PC-9 (cell line): ENCODE measurements at places on chromosomes 3 and 15.
A peak's percentile ranks its signal among the peaks of the same experiment; 100 is the strongest.

DNA sequence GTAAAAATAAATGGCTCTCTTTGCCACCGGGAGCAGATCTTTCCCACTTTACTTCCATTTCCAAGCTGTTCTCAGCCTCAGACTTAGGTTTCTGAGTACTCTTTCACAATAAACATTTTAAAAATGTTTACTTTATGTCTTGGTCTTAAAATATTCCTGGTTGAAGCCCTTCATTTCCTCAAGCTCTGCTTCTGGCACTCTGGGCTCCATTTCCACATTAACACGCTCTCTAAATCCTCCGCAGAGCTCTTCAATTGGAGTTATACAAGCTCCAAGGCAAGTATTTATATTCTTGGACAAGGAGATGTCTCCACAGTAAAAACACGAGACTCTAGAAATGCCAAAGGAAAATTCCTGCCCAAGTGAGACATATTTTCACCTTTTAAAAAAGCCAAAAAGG lies 169.3 kb downstream of the GREM1 start:
- H3K36me3 ChIP-seq, result no peaks in the 10 kb centered on the region
- no peak for DNase-seq
- H3K27ac ChIP-seq, result no peak overlapping the region
- H3K4me3 ChIP-seq, result no peak overlapping the region
- no peaks in the 10 kb centered on the region for H3K4me1 ChIP-seq

DNA sequence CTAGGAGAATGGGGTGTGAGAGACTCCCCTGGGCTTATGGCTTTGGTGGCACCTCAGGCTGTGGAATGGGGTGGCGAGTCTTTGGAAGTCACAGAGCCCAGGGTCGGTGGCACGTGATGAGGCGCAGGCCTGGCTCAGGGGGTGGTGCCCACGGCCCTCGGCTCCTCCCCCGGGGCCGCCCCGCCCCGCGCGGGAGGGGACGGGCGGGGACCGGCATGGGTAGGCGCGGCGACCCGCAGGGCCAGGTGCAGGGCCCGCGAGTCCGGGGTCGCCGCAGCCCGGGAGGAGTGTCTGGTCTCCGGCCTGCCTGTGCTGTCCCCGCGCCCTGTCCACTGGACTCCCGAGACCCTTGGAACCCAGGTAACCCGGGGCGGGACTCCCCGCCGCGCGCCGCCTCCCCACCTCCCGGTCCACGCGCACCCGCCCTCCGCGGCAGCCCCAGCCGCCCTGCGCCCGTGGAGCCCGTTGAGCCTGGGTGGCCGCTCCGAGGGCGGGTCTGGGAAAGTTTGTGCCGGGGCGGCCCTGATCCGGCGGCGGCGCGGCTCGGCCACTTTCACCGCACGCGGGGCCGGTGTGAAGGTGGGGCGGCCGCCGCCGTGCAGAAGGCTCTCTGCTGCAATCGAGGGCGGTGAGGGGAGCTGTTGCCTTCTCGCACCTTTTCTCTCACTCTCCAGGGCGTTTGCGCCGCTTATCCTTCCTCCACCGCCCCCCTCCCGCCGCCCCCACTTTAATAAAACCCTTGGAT lies at the start of gene PAQR5:
TSS of gene PAQR5 (plus strand) at position 216 of the 745 bp plus-strand sequence. CDS start 61,169 bp downstream, outside the sequence.
- H3K4me1 ChIP-seq, result peaks cover 8% of the 10 kb centered on the region
- H3K36me3 ChIP-seq, result no peaks in the 10 kb centered on the region
- H3K4me3 ChIP-seq, result peak within 1 kb of the TSS; percentile 58; the same call in 1 of the 2 replicates
- H3K27ac ChIP-seq, result no peak within 1 kb of the TSS

GRCh38 chr3:153089620-153090019 lies 72.4 kb upstream of the RAP2B start:
- no peak for DNase-seq
- no peaks in the 10 kb centered on the region for H3K27me3 ChIP-seq
- H3K4me1 ChIP-seq, result peaks cover 7% of the 10 kb centered on the region; the same call in 1 of the 2 replicates
- H3K4me3 ChIP-seq, result no peak overlapping the region

DNA sequence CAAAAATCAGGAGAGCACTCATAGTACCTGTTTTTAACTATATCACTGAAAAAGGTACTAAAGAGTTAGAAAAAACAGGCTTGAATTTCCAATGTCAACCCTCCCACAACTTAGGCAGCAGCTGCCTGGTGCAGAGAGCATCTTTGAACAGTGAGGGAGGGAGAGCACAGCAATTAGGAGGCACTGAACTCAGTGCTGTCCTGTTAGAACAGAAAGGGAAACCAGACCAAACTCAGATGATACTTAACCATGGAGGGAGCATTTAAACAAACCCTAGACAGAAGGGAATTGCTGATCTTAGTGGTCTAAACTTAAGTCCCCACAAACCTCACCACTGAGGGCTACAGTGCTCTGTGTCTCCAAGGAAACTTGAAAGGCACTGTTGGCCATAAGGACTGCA lies 179.2 kb upstream of the AGTR1 start:
- H3K36me3 ChIP-seq, result no peaks in the 10 kb centered on the region
- DNase-seq, result no peak
- H3K27me3 ChIP-seq, result no peaks in the 10 kb centered on the region
- no peak overlapping the region for H3K4me3 ChIP-seq
- H3K4me1 ChIP-seq, result no peaks in the 10 kb centered on the region

- H3K36me3 ChIP-seq, result no peaks in the 10 kb centered on the region
- no peaks in the 10 kb centered on the region for H3K4me1 ChIP-seq
- H3K27me3 ChIP-seq, result no peaks in the 10 kb centered on the region
- DNase-seq, result no peak
- H3K4me3 ChIP-seq, result no peak overlapping the region
- no peak overlapping the region for H3K27ac ChIP-seq
These were observed 11.8 kb upstream of the PLXND1 start for GRCh38 chr3:129618186-129618820.

DNA sequence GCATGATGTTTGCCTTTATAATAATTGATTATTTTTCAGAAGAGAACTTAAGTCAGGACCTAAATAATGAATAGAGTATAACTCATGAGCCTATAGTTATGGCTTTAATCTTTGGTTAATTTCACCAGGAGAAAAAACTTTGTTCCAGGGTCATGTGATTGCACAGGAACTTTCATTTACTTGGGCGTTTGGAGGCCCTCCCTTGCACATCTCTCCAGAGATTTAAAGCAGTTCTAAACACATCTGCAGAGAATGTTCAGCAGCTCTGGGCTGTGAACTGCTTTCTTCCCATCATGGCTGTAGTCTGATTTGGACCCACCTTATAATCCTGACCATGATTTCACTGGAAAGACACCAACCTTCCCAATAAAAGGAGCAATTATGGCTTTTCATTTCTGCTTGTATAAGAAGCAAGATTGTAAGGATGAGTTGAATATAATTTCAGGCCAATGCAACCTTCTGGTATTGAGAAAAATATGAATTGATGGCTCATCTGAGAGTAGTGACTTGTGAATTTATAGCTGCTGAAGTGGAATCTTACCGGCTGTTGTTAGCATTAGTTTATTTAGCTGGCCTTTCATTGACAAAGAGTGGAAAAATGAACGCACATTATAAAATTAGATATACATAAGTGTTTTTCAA lies 80.9 kb upstream of the PRTG start:
- DNase-seq, result no peak
- no peaks in the 10 kb centered on the region for H3K36me3 ChIP-seq
- H3K27ac ChIP-seq, result no peak overlapping the region
- no peak overlapping the region for H3K4me3 ChIP-seq
- H3K4me1 ChIP-seq, result no peaks in the 10 kb centered on the region
- H3K27me3 ChIP-seq, result no peaks in the 10 kb centered on the region

DNA sequence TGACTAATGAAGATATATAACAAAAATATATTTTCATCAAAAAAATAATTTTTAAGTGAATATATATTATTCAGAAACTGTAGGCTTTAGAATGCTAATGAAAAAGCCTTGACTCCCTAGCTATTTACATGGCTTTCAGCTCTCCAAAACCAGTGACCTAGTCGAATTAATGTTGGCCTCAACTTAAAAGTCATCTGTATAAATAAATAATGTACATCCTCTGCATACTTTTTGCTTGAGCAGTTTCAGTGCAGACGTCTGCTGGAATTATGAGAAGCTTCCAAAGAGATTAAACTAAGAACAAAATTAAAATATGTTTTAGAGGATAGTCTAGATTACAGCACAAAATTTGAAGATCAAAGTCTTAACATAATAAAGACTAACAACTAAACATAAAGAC lies 520.4 kb upstream of the ALCAM start:
- H3K4me1 ChIP-seq, result no peaks in the 10 kb centered on the region
- H3K27ac ChIP-seq, result no peak overlapping the region
- H3K36me3 ChIP-seq, result no peaks in the 10 kb centered on the region
- H3K4me3 ChIP-seq, result no peak overlapping the region
- DNase-seq, result no peak

DNA sequence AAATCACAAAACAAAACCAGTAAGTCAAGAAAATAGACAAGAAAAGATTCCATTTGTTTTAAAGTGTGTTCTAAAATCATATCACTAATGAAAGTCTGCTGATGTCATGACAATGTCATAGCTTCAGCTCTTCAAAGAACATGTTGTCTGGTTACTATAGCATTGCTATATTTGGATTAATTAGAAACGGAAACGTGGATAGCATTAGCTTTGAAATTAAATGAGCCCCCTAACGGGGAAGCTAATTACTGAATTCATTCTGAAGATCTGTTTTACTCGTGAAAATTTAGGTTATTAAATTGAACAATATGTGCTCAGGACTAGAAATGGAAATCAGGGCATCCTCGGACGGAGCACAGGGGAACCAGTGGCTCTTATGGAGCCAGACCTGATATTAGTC lies 316.7 kb upstream of the AGTR1 start:
- H3K4me3 ChIP-seq, result no peak overlapping the region
- no peaks in the 10 kb centered on the region for H3K27me3 ChIP-seq
- no peaks in the 10 kb centered on the region for H3K36me3 ChIP-seq
- no peaks in the 10 kb centered on the region for H3K4me1 ChIP-seq
- no peak overlapping the region for H3K27ac ChIP-seq

GRCh38 chr3:53030619-53031449 lies 15.0 kb downstream of the SFMBT1 start:
- H3K4me1 ChIP-seq, result no peaks in the 10 kb centered on the region
- no peak overlapping the region for H3K27ac ChIP-seq
- no peaks in the 10 kb centered on the region for H3K27me3 ChIP-seq
- no peak for DNase-seq
- no peak overlapping the region for H3K4me3 ChIP-seq
- H3K36me3 ChIP-seq, result no peaks in the 10 kb centered on the region

DNA sequence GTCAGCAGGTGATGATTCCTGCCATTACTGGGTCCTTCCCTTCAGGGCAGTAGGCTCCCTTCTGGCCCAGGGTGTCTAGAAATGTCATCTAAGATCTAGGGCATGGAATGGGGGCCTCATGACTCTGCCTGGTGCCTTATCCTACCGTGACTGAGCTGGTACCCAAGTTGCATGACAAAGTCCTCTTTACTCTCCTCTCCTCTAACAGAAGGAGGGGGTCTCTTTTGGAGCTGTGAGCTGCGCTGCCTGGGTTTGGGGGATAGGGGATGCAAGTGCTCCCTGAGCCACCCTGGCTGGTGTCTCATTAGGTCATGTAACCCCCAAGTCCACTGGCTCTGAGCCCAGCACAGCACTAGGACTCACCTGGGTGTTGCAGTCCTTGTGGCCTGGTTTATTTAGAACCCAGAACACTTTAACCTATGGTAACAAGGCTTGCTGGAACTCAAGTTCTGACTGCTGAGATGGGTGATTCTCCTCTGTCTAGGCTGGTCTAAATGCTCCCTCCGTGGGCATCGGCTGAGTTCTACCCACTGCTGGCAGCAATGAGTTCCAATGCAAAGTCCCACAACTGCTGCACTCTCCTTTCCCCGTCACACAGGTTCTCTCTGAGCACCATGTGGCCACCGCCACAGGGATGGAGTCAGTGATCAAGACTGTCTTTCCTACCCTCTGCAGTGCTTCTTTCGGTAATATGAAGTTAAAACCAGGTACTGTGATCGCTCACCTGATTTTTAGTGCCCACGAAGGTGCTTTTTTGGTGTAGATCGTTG lies 34.0 kb downstream of the XXYLT1 start:
- H3K4me3 ChIP-seq, result no peak overlapping the region
- no peak overlapping the region for H3K27ac ChIP-seq
- no peaks in the 10 kb centered on the region for H3K4me1 ChIP-seq
- no peaks in the 10 kb centered on the region for H3K27me3 ChIP-seq
- H3K36me3 ChIP-seq, result no peaks in the 10 kb centered on the region

DNA sequence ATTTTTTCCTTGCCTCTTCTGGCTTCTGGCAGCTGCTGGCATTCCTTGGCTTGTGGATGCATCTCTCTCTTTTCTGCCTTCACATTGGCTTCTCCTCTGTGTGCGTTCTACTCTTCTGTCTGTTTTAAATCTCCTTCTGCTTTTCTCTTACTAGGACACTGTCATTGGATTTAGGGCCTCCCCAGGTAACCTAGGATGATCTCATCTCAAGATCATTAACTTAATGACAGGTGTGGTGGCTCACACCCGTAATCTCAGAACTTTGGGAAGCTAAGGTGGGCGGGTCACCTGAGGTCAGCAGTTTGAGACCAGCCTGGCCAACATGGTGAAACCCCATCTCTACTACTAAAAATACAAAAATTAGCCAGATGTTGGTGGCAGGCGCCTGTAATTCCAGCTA lies 40.9 kb upstream of the ULK4 start:
- no peak for DNase-seq
- H3K4me1 ChIP-seq, result no peaks in the 10 kb centered on the region
- no peak overlapping the region for H3K27ac ChIP-seq

GRCh38 chr15:67018026-67018425 lies 47.4 kb upstream of the SMAD3 start:
- no peaks in the 10 kb centered on the region for H3K36me3 ChIP-seq
- H3K27me3 ChIP-seq, result no peaks in the 10 kb centered on the region
- no peak for DNase-seq

DNA sequence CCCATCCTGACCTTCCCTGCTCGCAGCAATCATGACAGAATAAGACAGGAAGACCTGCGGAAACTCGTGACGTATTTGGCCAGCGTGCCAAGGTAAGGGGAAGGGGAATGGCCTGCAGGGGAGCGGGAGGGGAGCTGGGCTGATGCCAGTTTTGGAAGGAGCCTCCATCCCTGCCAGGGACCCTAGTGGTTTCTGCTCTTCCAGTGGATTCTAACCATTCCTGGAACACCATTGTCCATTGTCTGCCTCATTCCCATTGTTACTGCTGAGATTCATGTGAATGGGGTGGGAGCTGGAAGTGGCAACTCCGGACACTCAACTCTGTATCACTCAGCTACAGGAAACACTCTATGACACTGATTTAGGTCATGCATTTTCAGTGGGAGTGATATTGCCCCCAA lies 242.9 kb upstream of the ROPN1 start:
- H3K4me3 ChIP-seq, result no peak overlapping the region
- H3K4me1 ChIP-seq, result no peaks in the 10 kb centered on the region
- H3K27ac ChIP-seq, result no peak overlapping the region
- H3K27me3 ChIP-seq, result peaks cover 84% of the 10 kb centered on the region; the same call in 1 of the 2 replicates
- DNase-seq, result no peak

GRCh38 chr3:57160076-57160764 lies 4.9 kb downstream of the IL17RD start:
- no peak overlapping the region for H3K27ac ChIP-seq
- no peaks in the 10 kb centered on the region for H3K4me1 ChIP-seq
- H3K27me3 ChIP-seq, result no peaks in the 10 kb centered on the region
- no peak overlapping the region for H3K4me3 ChIP-seq
